Hindlimb muscle (tissue), 1 donor: ENCODE measurements at places on chromosomes 11 and 22. TPM values are rescaled to one million over a fixed set of nuclear protein-coding genes. Genes with fewer than 3 reads are reported as not detected.

The CNTN5 gene
- polyA plus RNA-seq: 4.7 TPM

The RNF215 gene
- 11.5 TPM for polyA plus RNA-seq

The ST14 gene
- 0.67 TPM for polyA plus RNA-seq

The AHNAK gene
- polyA plus RNA-seq: 359 TPM

The SYT7 gene
- 3.4 TPM for polyA plus RNA-seq

The SLC15A3 gene
- polyA plus RNA-seq: 27.9 TPM

The CABP7 gene
- polyA plus RNA-seq: 0.19 TPM

The EFCAB6 gene
- 0.80 TPM for polyA plus RNA-seq

The PGR gene
- 0.01 TPM for polyA plus RNA-seq

The PHOX2A gene
- polyA plus RNA-seq: 0.21 TPM

The DEFB131B gene
- not detected for polyA plus RNA-seq

The UBQLNL gene
- 0.22 TPM for polyA plus RNA-seq

- no peak for DNase-seq
These were observed 8.1 kb downstream of the TEAD1 start for GRCh38 chr11:12682288-12682687.

- DNase-seq: no peak
These were observed 194.4 kb upstream of the PGR start for GRCh38 chr11:101323997-101324396.

DNA sequence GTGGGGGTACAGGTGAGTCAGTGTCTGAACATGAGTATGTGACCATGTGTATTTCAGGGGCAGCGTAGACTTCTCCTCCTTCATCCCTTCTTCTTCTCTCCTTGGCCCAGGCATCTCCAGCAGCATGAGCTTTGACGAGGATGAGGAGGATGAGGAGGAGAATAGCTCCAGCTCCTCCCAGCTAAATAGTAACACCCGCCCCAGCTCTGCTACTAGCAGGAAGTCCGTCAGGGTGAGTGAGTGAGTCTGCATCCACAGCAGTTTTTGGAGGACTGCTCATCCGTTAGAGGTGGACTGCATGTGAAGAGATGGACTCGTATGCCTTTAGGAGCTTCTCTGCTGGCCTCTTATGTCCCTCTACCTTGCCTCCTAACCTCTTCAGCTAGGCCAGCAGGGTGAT, 15.6 kb downstream of the TUB start:
- DNase-seq: no peak

GRCh38 chr11:122661182-122661945, 5.8 kb downstream of the UBASH3B start:
- DNase-seq: no peak

GRCh38 chr22:38830845-38831108, 13.1 kb downstream of the NPTXR start:
- DNase-seq: no peak

DNA sequence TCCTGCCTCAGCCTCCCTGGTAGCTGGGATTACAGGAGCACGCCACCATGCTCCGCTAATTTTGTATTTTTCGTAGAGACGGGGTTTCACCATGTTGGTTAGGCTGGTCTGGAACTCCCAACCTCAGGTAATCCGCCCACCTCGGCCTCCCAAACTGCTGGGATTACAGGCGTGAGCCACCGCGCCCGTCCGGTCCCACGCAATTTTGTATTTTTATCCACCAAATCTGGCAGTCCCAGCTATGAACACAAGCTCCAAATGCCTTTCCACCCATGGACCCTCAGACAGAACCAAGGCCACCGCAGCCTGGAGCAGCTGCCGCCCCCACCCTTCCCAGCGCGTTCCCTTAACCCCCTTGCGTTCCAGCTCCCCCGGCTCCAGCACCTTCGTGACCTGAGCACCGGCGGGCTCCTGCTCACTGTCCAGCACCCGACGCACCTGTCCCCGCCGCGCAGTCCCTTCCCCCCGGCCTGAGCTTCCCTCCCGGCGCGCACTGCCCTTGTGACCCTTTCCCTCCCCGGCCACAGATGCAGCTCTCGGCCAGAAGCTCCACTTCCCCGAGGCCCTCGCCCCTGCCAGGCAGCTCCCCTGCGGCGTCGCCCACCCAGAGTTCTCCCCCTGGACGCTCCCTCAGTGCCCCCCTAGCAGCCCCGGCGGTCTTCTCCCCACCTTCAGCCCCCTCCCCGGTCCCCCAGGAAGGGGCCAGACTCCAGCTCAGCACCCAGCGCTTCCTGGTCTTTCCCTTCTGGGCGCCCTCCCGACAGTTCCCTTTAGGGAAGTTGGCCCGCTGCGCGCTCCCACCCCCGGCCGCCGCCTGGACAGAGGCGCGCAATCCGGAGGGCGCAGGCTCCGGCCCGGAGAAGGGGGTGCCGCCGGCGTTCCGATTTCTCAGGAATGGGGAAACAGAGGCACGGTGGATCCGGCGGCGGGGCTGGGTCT, 5.6 kb upstream of the ZBED4 start:
- no peak for DNase-seq

DNA sequence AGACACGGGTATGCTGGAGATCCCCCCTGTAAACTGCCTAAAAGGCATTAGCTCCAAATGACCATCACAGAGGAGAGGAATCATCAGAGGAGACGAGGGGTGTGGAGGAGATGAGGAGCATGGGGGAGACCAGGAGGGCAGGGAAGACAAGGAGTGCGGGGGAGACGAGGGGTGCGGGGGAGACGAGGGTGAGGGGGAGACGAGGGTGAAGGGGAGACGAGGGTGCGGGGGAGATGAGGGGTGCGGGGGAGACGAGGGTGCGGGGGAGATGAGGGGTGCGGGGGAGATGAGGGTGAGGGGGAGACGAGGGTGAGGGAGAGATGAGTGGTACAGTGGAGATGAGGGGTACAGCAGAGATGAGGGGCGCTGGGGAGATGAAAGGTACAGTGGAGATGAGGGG, 17.5 kb upstream of the GAL start:
- no peak for DNase-seq

GRCh38 chr11:129817534-129818051, 1.9 kb downstream of the TMEM45B start:
- no peak for DNase-seq

GRCh38 chr11:71131861-71132260, 120.5 kb downstream of the SHANK2 start:
- DNase-seq: no peak

- no peak for DNase-seq
These were observed 7.5 kb downstream of the ME3 start for GRCh38 chr11:86664930-86665329.

GRCh38 chr11:109302591-109303334, 119.2 kb upstream of the C11orf87 start:
- DNase-seq: no peak

DNA sequence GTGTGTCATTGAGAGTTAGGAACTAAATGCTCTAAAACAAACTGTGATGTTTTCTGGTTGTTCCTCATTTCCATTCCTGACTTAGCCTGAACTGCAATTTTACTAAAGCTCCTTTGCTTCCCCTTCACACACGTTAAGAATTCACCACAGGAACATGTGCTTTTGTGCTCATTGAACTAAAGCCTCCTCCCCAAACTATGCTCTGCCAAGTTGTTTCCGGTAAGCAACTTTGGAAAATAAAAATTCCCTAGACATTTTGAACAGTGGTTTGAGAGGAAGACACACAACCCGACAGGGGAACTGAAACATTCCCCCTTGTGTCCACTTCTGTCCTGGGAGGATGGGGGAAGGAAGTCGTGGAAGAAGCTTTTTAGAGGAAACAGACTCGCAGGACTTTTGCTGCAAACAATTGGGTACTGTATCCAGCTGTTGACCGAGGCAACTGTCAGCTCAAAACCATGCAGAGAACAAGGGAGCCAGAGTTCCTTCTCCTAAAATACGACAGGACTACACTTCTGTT, 66.9 kb downstream of the GAB2 start:
- peak; percentile 73 for DNase-seq

DNA sequence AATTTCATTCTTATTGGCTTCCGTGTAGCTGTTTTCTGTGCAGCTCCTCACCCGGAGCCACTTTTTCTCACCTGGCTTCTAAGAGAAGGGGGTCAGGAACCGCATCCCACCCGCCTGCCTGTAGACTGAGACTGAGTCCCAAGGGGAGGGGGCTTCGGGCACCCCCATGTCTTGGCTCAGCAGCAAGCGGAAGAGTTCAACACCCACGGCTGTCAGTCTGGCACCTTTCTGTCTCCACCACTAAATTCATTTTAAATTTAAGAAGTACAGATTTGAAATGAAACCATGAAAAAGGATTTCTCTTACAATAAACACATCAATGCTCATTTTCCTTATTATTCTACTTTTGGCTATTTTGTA, 66.7 kb downstream of the EFCAB6 start:
- DNase-seq: no peak

GRCh38 chr11:104652996-104653395, 245.3 kb downstream of the CASP12 start:
- no peak for DNase-seq

DNA sequence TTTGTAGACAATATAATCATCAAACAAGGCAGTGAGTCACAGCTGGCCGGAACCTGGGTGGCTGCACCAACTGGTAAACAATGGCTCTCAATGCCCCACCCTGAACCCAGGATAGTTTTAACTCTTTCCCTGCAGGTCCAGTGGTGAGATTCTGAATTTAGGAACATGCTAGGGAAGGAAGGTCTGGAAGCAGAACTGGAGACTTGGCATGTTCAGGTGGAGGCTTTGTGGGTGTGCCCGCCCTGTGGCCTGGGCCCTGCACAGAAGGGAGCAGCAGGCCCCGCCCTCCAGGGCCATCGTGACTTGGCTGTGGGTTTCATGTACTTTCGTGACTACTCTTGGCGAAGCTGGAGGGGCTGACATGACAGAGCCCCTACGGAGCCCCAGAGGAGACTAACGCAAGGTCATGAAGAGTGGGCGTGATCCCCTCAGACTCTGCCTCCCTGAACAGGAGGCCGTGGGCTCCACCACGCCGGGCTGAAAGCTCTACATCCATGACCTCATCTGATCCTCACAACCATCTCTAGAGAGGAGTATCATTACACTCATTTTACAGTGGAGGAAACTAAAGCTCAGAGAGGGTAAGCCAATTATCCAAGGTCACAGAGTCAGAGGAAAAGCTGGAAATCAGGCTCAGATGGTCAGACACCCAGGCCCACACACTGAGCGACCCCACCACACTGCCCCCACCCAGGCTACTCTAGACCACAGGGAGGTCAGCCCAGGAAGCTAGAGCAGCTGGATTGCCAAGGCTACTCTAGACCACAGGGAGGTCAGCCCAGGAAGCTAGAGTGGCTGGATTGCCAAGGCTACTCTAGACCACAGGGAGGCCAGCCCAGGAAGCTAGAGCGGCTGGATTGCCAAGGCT, 27.3 kb downstream of the MAFF start:
- DNase-seq: no peak

GRCh38 chr11:27362749-27363575, at the start of gene CCDC34:
TSS of gene CCDC34 (minus strand) at chr11:27363215. CDS start at chr11:27363194, 21 bp downstream.
- peak; percentile 98 for DNase-seq

- DNase-seq: no peak
These were observed 371.6 kb downstream of the CADM1 start for GRCh38 chr11:115132436-115133228.

- DNase-seq: no peak
These were observed 68.3 kb upstream of the MYO18B start for GRCh38 chr22:25673713-25674112.

DNA sequence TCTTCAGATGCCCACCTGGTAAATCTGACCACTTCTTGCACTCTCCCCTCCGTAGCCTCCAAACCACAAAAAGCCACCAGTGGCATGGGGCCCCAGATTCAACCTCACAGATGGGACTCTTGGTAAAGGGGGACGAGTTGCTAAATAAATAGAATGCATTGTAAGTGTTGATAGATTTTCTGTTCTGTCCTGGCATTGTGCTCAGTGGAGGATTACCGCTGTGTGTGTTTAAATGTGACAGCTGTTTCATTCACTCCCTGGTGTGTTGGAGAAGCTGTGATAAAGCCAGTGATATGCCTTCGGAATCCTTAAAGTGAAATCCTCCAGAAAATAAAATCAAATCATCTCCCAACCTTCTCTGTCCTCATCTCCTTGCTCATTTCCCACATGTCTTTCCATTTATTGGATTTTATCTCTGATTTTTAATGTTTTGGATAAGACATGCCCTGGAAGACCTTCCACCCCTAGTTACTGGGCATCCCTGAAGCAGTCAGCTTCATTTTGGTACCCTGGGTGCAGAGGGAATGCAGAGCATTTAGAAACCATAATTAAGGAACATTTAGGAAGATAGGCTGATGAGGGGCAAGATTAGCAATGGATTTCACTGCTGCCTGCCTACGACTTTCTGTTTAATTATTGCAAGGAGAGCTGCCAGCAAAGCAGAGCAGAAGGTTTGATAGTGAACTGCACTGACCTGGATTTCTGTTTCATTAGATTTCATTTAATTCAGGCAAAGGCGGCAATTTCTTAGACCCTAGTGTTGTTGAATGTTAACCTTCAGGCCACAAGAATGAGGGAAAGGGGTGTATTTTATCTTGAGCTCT, 460.9 kb upstream of the KIRREL3 start:
- no peak for DNase-seq

DNA sequence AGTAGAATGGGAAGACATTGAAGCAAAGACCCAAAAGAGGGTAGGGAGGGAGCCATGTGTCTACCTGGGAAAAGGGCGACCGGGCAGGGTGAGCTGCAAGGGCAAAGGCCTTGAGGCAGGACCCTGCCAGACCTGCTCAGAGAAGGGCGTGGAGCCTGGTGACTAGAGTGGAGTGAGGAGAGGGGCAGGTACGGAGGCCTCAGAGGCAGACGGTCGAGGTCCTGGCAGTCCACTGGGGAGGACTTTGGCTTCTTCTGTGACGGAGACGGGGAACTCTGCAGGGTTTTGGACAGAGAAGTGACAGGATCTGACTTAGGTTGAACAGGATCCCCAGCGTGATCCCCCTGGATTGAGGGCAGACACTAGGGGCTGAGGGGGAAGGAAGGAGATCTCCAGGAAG, 12.9 kb downstream of the RIBC2 start:
- no peak for DNase-seq

DNA sequence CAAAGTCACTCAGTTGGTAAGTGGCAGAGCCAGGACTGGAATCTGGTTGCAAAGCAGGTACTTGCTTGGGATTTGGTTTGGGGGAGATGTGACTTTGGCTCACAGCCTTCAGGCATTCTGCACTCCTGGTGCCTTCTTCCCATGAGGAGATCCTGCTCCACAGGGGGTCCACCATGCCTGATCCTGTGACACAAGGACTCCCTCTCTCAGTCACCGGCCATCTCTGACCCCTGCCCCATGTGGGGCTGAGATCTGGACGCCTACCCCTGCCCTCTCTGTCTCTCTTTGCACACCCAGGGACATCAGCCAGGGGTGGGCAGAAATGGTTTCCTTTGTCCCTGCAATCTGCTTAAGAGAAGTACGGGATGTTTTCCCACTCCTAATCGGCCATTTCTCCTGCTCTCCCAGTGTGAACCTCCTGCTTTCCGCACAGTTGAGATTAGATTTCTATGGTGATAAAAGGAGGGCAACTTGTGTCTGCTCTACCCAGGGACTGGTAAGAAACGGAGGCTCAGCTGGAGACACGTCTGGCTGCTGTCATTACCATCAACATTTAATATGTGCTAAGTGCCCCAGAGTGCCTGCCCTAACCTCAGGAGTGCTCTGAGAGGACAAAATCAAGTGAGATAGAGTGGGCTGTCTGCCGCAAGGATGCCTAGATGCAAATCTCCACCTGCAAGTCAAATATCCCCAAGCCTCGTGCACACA, 11.1 kb upstream of the FXYD6 start:
- no peak for DNase-seq

- DNase-seq: no peak
These were observed 58.7 kb upstream of the TNRC6B start for GRCh38 chr22:40118979-40119378.

- no peak for DNase-seq
These were observed 15.3 kb downstream of the CCDC73 start for GRCh38 chr11:32779136-32779535.
